NCI-H510A (cell line): ENCODE measurements at places on chromosomes 4 and X.

- no peak for DNase-seq
These were observed 160.2 kb upstream of the IGFBP7 start for GRCh38 chr4:57270346-57270745.

DNA sequence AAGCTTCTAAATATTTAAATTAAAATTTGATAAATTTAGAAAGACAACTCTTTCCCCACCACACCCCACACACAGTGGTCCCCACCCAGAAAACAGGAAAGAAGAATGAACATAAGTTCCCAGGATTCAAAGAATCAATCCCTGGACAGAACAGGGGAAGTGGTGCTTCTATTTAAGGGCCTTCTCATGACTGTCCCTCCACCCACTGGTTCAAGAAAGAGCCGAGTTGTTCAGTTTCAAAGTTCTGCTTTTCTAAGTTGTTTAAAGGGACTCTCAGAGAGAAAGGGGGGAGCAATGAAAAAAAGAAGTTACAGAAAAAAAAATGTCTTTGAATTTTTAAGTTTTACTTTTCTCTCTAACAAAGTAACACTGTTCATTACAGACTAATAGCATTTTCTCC is 195.8 kb downstream of the PDGFC start:
- DNase-seq: no peak

- peak; percentile 38 for DNase-seq
These were observed 28.3 kb upstream of the CFAP299 start for GRCh38 chr4:80307183-80307735.

- DNase-seq: peak; percentile 55
These were observed at the start of gene ADGRA3 for GRCh38 chr4:22515888-22516541. TSS of gene ADGRA3 (minus strand) at chr4:22516066. CDS start at chr4:22515784, 282 bp downstream.

DNA sequence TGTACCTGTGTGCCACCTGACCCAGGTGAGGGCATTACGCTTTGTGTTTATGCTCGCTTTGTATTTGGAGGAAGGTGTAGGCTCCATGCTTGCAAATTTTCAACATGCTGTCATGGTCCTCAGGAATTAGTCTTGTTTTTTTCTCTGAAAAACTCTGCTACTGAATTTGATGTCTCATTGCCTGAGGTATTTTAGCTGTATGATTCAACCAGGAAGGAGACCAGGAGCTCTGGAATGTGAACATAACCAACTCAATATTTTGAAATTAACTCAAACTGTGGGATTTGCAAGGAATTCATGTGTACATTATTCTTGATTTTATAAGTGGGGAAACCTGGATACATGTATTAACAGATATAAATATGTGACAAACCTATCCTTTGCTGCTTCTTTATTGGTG is 134.1 kb downstream of the SLC4A4 start:
- no peak for DNase-seq

DNA sequence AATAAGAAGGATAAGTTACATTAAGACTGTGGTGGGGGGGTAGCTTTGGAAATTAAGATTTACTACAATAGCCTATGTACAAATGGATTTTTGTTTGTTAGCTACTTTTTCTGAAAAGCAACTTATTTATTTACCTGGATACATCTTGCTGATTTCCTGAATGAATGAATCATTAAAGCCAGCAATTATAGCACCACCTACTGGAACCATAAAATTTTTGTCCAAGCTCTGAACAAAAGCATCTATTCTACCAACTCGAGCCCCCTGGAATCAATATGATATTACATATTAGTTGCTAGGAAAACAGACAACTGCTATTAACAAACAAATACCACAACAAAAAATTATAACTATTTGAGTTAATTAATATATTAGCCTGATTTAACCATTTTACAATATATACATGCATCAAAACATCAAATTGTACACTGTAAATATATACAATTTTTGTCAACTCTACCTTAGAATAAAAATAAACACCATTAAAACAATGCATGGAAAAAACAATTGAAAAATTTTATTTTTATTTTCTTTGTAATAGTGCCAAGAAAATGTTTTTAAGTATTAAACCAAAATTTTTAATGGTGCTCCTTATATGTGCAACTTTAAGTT is 15.3 kb downstream of the SEPSECS start:
- no peak for DNase-seq

DNA sequence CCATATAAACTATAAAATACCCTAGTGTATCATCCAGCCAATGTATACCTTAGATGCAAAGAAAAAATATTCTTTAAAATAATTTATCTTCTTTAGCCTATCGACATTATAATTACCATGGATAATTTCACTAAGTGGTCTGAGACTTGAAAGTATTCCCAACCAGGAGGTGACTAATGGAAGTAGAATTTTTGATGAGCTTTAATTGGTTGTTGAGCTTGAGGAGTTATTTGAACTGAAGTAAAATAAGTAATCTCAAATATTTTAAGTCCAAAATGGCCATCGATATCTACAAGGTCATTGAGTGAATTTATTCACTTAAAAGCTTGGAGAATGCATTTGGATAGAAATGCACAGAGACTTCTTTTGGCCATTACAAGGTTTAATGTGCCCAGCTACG is 436.2 kb downstream of the TLL1 start:
- no peak for DNase-seq

DNA sequence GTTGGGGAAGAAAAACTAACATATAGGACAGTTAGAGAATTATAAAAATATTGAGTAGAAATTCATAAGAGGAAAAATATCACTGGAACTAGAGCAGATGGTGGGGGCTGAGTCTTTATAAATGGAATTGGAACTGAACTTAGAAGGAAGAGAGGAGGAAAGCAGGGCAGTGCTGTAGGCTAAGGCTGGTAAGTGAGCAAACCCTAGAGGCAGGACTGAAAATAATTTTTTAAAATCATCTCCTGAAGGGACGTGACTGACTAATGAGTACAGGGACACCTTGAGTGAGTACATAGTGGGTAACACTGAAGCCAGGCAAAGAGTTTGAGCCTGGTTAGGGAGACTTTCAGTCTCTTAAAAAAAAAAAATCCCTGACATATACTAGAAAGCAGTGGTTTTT is 63.3 kb downstream of the GALNT7 start:
- DNase-seq: no peak

DNA sequence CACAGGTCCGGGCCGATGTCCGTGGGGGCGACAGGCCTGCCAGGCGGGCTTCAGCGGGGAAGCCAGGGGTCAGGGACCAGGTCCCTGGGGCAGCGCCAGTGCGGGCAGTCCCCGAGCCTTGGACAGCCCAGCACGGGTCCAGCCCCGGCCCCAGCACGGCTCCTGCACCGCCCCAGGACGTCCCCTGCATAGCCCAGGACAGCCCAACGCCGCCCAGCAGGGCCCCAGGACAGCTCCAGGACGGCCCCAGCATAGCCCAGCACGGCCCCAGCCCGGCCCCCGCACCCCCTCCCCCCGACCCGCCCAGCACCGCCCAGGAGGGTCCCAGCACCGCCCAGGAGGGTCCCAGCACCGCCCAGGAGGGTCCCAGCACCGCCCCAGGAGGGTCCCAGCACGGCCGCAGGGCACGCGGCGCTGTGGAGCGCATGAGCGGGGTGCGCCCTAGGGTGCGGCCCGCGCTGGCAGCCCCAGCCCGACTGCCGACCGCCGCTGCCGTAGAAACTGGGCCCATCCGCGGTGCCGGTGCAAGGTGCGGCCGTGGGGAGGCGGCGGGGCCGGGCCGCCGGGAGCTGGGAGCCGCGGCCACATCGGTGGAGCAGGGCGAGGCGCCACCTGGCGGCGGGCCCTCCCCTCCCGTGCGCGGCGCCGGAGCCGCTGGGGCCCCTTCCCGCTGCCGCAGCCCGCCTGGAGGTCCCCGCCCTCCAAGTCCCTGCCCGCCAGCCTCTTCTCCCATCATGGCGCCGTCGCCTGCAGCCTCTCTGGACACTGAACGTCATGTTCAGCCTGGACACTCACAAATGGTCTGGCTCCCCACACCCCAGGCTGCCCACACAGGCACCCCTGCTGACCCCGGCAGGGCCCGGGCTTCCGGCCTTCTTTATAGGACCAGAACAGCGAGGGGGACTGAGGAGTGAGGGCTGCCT is 106.8 kb upstream of the NKX1-1 start:
- DNase-seq: no peak

- no peak for DNase-seq
These were observed 384.6 kb upstream of the IGFBP7 start for GRCh38 chr4:57494821-57495220.

DNA sequence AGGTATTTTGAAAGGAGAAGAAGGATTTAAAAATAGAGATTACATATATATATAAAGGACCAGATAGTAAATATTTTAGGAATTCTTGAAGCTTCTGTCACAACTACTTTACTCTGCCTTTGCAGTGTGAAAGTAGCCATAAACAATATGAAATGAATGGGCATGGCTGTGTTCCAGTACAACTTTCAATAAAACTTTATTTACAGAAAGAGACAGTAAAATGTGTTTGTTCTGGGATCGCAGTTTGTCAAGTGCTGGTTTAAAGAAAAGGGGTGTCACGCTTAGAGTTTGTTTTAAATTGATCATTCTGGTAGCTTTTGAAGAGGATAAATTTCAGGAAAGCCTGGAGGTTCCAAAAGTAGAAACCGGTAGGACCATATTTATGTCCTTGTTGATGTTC is 176.1 kb upstream of the HS3ST1 start:
- DNase-seq: no peak

- DNase-seq: no peak
These were observed 350 bp downstream of the H2BW1 start for GRCh38 chrX:104013158-104013557.

- no peak for DNase-seq
These were observed 16.3 kb downstream of the LONRF3 start for GRCh38 chrX:118990512-118991227.

- DNase-seq: no peak
These were observed 1753.2 kb upstream of the PCDH7 start for GRCh38 chr4:28966982-28967381.

- DNase-seq: no peak
These were observed 331.1 kb downstream of the ADGRL3 start for GRCh38 chr4:61531188-61531587.

GRCh38 chr4:1168191-1169101 is 3.9 kb downstream of the SPON2 start:
- DNase-seq: no peak

DNA sequence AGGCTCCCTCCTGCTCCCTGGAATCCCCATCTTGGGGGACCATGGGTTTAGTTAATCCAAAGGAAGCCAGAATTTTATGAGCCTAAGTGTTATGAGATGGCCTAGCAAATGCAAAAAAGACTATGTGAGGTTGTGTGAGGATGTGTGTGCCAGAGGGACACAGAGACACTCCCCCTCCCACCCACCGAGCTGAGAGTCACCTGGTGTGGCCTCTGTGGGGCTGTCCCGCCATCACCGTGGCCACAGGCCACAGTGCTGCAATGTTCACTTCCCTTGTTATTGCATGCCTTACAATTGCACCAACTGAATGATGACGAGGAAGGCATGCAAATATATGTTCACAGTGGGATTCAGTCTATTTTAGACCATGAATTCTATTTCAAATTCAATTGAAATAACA is 601 bp upstream of the FGFBP2 start:
- no peak for DNase-seq

DNA sequence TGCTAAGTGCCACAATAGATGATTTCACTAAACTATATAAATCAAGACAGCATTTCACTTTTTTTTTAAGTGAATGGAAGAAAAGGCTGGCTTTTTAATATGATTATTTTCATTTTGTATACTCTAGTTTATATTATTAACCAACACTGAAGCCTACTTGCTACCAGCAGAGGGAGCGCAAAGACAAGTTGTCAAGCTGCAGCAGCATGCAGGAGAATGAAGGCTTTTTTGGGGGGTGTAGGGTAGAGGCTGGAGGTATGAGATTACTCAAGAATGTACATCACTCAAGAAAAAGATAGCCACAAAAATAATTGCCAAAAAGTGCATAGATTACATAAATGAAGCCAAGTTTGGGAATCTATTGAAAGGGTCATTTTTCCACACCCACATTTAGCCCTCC is 519.5 kb downstream of the FGF13 start:
- DNase-seq: no peak

DNA sequence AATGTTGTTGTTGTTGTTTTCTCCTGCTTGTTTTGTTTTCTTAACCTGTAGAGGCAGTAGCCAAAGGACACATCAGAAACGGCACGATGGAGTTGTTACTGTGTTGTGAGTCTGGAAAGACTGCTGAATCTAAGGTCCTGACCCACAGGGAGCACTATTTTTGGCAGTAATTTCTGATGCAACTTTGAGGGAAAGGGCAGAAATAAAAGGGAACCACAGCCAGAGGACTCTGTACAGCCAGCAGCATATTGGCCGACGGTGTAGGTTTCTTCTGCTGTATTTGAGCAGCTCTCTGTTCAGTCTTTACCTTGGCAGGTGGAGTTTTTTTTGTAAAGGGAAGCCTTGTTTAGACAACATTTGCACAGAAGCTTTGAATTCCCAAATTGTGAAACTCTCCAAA is 203.0 kb upstream of the GPR101 start:
- no peak for DNase-seq

- DNase-seq: no peak
These were observed 48.0 kb downstream of the KLHL34 start for GRCh38 chrX:21610168-21610567.

DNA sequence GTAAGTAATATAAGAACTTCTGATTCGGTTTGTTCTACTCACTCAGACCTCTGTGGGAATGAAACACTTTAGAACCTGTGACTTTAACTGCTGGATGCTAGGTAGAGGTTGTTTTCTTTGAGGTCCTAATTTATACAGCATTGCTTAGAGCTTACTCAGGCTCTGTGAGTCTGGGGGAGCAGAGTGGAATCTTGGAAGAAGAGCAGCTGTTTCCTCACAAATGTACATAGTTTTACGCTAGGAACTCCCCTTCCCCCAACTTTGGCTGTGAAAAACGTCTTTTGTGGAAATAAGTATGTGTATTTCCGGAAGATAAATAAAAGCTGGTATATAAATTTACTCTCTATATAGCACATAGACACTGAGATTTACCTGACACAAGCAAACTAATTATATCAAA is 141.4 kb downstream of the NAA11 start:
- no peak for DNase-seq

DNA sequence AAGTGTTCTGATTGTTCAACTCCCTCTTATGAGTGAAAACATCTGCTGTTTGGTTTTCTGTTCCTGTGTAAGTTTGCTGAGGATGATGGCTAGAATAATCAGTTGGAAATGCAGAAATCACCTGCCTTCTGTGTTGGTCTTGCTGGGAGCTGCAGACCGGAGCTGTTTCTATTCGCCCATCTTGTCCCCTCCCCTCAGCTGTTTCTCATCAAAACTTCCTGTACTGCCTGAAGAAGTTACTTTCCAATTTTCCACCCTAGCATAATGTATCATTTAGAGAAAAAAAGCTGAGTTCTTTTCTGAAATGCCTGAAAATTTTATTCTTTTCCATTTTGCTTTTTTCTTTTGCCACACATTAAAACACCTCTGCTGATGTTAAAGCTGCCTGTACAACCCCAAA is 167.6 kb downstream of the TEX13A start:
- no peak for DNase-seq

- DNase-seq: no peak
These were observed 64.4 kb upstream of the KLHL13 start for GRCh38 chrX:118181030-118181429.
